ENCODE measurements at places on chromosomes 1 and 21. TPM values are rescaled to one million over a fixed set of nuclear protein-coding genes. Genes with fewer than 3 reads are reported as not detected.

DNA sequence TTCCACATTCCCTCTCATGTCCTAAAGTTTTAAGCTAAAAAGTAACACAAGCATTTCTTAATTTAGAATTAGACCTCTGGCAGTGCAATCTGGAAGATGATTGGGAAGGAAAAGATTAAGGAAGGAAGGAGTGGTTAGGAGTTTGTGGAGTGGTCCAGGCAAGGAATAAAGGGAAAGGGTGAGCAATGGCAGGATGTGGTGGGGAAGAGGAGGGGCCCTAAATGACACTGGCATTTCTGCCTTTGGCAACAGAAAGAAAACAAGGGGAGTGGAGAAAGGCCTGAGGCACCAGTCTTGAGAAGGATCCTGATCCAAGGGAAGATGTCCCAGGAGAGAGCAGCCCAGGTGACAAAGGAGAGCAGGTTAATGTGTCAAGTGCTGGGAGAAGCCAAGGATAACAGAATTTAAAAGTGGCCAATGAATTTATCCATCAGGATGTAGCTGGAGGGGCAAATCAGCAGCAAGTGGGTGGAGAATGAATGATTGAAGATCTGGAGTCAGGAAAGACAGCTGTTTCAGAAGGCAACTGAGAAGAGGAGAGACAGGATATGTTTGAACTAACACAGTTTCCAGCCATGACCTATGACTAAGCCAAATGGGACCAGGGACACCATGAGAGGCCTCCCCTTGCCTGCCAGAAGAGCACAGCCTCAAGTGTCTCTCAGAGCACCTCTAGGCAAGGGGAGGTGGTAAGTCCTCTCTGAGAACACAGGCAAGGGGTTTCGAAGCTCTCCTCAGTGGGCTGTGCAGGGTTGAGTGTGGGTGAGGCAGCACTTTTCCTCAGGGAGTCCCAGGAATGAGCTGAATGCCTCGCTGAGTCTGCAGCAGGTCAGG, 20.9 kb upstream of the LY9 start:
- no peak for DNase-seq

DNA sequence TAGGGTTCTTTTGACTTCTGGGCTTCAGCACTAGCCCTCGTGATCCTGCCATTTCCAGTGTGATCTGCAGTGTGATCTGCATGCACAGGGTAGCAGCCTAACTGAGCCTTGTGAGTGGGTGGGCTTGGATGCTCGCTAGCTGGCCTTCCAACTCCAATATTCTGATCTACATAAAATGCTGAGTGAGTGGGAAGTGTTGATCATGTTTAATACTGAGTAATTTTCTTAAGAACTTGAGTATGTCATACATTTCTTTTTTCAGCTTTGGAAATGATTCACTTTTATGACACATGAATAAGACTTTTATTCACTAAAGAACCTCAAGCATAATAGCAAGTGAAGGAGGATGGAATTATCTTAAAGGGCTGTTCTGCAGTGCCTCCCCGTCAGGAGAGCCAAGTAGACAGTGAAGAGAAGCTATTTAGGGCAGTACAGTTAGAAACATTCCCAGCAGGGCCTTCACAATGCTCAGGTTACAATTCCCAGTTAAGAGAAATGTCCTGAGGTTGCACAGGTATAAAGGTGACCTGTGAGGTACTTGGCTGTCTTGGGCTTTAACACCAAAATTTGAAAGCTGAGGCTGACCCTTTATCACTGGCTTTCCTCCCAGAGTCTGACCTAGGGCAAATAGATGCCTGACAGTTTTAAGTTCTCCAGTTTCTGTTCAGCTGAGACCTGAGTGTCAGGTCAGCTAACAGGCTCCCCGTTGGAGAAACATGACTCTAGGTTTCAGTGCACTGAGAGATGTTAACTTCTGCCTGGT, 29.1 kb upstream of the LRRC8C start:
- DNase-seq, result no peak

DNA sequence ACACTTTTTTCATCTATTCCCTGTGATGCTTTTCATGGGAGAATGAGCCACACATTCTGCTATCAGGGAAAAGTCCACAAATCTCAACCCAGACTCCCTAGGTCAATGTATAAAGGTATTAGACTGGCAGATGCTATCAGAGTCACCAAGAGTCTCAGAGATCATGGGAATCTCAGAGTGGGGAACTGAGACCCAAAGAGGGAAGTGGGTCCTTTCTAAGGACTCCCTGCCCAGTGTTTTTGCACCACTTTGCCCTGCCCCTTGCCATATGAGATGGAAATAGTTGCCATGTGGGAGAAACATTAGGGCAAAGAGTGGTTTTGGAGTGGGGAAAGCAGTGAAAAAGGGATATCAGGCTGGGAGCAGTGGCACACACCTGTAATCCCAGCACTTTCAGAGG, 19.1 kb upstream of the AZIN2 start:
- no peak for DNase-seq

- DNase-seq, result no peak
These were observed 1064.9 kb downstream of the TTLL7 start for GRCh38 chr1:82934074-82934473.

DNA sequence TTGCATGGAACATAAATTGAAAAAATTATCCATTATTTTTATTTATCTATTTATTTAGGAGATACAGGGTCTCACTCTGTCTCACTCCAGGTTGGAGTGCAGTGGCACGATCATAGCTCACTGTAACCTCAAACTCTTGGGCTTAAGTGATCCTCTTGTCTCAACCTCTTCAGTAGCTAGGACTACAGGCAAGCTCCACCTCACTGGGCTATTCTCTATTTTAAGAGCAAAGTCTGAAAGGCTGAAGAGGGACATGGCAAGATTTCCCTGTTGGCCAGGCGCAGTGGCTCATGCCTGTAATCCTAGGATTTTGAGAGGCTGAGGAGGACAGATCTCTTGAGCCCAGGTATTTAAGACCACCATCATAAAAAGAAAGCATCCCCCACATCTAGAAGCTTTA, 14.0 kb upstream of the RC3H1 start:
- no peak for DNase-seq

DNA sequence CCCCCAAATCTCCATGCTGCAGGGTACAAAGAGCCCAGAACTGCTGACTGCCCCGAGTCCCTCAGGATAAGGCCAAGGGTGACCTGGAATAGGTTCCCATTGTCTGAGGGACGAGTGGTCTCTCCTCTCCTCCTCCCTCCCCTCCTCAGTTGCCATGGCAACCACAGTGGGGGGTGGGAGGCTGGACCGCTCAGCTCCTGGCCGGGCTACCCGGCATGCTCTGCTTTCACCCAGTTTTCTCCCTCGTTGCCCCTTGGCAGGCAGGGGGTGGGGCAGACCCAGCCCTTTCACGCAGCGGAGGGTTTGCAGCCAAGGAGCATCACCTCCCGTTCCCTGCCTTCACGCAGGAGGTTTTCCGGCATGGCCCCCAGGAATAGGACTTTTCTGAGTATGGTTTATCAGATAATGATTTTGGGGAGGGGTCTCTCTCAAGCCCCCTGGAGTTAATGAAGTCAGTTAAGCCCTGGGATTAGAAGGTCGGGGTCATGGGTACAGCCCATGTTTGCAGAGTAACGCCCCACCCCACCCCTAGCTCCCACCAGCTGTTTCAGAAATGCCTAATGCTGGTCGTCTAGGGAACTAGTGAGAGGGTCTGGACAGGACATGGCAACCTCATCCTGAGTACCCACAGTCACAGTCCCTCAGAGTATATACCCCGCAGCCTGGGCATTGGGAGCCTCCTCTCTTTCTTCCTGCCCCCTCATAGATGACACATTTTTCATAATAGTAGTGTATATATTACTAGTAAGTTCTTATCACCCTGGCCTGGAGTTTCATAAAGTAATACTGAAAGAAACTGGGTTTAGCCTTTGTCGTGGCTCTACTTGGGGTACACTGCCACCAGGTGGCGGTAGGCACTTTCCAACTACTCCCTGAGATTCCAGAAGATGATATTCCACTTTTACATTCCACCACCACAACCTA, 20.7 kb downstream of the C1QB start:
- no peak for DNase-seq

TAGLN2 gene
- 386 TPM for total RNA-seq

FAM89A gene
- 13.9 TPM for total RNA-seq

F13B gene
- total RNA-seq, result not detected

Data from prostate gland (tissue), 2 donors.